ENCODE measurements at places on chromosomes 13 and 19.

DNA sequence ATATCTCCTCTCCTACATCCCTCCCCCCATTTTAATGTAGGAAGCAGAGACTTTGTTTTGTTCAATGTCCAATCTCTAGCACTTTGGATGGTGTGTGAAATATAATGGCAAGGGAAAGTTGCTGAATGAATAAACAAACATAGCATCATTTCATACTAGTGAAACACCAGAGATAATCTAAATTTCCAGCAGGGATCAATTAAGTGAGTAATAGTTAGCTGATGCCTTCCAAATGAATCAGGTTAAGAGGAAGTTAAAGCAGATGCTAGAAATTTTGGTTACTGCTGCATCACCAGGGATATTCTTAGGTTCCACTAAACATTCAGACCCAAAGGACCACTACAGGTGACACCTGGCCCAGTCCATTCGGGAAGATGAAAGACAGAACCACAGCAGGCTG lies 8.1 kb downstream of the MRPS31 start:
- peak; percentile 45 for DNase-seq

- DNase-seq: no peak
These were observed 2.7 kb upstream of the CCDC97 start for GRCh38 chr19:41307090-41307875.

DNA sequence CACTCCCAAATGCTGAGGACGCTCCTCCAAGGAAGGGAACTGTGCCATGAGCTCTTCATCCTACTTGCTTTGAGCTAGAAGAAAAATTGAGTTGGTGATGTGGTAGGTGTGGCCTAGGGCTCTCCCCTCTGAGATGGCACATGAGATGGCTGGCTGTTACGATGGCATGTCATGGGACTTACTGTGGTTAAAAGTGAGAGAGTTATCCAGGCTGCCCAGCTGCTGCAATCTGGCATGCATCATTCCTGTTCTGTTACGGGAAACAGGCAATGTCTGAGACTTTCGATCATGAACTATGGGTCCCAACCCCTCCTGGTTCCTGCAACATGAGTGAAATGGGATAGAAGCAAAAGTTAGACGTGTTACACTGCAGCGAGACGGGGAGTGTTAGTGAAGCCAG lies 93.3 kb upstream of the SLC15A1 start:
- no peak for DNase-seq

GRCh38 chr19:17378271-17378670 lies 1.1 kb upstream of the PLVAP start:
- DNase-seq: no peak

DNA sequence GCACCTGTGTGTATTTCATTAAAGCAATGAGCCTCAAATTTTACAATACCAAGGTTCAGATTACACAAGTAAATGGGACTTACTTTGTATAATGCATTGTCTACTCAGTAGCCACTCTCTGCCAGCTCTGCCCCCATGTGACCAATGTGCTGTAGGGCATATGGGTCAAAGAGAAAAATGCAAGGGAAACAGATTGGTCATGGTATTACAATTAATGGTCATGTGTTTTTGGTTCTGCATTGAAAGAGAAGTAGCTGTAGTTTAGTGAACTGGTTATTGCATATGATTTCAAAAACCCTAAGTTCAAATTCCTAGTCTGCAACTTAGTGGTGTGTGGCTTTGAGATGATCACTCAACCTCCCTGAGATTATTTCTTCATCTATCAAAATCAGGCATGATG lies 545.4 kb downstream of the SUCLA2 start:
- DNase-seq: no peak

Data from fibroblast of skin of left quadriceps (primary cell).